ENCODE measurements at places on chromosomes 4 and X.
A peak's percentile ranks its signal among the peaks of the same experiment; 100 is the strongest.

DNA sequence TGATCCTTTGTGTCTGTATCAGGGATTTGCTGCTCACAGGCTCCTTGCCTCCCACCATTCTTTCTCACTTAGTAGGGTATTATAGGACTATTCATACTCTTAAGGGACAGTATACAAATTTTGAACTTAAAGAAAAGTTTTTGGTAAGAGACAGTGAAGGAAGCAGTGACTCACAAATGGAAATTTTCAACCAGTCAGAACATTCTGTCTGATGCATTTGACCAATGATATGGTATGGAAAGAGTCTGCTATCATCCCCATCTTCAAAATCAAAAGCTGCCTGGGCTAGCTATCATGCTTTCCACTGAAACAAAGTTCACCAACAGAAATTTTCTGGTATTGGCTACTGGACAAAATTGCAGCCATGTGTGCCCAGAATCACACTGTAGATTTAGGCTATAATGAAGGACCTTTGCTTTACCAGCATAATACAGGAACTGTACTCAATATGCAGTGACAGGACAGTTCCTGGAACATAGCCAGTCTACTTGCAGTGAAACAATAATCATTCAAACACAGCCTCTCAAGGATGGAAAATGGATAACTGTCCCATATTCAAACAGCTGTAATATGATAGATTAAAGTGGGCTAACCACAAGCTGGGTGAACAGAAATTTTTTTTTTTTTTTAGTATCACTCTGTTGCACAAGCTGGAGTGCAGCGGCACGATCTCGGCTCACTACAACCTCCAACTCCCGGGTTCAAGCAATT, 109.0 kb upstream of the ACSL4 start:
- no peak for DNase-seq

DNA sequence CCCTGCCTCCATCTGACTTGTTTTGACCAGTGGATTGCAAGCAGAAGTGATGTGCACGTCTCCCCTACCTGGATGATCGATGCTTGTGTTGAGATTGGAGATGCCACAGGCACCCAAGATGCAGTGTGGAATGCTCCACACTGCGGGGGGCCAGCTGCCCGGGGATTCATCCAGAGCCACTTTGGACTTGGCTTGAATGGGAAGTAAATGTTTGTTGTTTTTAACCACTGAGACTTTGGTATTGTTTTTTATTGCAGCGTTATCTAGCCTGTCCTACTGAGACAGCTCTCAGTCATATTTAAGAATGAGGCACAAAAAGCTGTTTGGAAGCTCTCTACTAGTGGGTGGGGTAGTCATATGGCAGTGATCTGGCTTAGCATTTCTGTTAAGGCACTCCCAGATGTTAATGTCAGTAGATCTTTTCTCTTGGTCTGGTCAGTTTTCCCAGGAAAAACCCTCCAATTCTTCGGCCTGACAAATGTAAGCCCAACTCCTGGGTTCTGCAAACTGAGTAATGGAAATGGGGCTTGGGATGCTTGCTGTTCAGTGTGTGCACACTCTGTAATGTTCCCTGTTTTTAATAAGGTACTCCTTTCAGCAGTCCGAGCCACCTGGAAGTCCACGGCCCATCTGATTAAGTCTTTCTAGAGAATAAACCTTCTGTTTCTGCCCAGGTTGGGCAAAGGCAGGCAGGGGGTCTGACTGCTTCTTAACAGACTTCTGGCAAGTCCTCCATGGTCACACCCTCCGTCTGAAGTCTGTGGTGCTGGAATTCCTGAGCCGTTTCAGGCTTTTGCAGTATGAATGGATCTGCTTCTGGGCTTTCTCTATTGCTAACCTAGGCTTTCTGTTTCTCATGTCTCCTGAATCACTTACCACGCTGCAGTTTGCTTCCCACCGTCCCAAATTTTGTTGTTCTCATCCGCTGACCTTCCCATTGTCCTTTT, 74.8 kb downstream of the WWC2 start:
- no peak for DNase-seq

DNA sequence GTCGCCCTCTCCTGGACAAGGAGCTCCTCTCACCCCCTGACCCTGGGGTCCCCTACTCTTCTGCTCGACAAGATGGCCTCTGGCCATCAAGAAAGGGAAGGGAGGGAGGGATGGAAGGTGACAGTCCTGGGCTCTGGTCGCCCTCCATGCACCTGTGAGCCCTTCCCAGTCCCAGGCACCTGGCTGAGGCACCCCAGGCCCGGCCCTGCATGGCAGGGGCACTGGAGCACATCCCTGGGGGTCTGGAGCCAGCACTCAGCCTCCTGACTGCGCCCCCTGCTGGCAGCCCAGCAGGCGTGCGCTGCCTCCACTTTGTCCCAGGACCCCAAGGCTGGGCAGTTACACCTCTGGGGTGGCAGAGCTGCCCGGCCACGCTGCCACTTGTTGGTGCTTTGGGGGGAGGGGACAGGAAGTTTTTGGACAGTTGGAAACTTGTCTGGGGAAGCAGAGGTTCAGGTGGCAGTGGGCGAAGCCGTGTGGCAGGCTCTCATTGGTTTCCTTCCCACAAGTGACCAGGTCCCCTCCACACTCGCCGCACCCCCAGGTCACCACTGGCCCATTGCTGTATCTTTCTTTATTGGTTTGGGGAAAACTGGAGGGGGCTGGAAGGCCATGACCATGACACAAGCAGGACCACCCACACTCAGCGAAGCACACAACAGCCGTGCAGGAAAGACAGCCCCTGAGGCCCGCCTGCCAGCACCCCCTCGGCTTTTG, 4.3 kb downstream of the PNCK start:
- DNase-seq = no peak

DNA sequence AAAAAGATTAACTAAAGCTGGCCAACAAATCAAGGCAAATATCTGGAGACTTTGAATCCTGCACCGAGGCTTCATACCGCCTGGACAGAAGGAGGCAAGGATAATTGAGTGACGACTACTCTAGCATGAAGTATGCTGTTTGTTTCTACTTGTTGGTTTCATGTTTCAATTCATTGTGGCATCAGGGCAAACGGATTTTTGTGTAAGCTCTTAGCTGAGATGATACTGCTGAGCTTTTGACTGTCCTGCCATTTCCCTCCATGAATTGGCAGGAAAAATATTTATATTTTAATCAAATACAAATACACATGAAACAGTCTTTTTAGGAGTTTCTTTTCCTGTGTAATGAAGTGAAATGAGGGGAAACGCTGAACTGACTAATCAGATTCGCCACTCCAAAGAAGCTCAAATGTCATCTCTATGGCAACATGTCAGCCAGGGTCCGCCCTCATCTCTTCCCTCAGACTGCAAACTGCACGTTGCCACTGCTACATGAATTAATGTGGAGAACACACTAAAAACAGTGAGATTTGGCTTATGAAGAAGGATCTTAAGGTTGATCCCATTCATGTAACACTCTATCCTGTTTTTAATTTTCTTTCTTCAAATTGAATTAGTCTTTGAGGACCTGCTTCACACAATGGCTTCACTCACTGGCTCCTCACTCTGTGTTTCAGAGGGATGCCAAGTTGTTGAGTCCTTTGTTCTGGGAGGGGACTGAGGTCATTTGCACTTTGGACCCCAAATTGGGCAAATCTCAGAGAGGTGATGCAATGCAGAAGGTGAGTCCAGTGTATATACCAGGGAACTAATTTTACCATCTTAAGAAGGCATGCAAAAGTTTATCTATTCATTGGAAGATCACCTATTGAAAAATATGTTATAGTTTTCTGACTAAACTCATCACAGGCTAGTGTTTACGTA, 149.6 kb upstream of the MID1 start:
- DNase-seq = no peak

- DNase-seq = no peak
Measured at GRCh38 chrX:45428831-45429230, 228.2 kb upstream of the DIPK2B start.

DNA sequence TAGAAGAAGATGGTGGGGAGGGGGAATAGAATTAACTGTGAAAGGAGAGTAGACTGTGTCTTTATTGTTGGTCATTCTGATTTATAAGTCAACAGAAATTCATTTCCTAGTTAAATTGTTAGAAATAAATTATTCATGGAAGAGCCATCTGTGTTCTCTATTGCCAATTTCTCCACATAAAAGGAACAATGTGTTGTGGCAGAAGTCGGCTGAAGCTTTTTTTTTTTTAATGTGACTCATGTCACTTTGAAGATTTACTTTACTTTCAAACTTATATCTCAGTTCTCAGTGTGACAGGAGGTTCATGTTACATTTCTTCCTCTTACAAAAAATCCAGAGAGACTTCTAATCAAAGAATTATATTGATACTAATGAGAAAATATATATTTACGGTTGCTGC, 60.5 kb downstream of the CPE start:
- DNase-seq = no peak

- DNase-seq = no peak
Measured at GRCh38 chrX:9184211-9184610, 150.3 kb upstream of the FAM9B start.

DNA sequence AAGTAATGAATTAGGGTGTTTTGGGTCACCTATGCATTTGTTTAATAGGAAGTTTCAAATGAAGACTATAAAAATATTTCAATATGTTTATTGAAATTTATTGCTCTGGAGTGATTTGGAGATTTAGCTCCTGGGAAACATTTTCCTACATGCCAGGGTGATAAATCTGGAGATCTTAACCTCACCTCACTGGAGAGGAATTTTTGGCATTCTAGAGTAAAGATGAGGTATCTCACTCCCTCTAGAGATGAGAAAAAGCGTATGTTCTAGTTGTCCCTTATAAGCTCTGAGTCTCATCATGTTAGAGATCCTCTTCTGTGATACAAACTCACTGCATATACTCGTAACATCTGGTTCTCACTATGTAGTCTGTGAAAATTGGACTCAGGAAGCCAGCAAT, 219.0 kb downstream of the KLHL4 start:
- no peak for DNase-seq

DNA sequence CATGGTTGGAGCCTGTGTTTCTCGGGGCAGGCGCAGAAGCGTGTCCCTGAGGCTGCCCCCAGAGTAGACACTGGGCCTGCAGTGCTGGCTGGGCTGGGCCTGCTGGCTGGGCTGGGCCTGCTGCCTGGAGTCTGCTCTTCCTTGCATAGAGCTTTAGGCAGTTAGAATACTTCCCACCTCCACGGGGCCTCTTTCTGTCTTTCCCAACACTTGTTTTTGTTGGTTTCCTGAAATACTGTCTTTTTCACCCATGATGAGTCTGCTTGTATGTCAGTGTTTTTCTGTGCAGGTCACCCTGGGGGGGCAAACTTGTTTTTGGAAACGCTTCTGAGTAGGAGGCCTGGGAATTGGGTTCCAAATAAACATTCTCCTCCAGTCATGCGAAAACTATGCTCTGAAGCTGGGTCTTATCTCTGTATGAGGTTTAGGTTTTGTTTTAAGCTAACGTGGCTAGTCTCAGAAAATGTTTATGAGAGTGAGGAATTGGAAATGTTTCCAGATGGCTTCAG, 32.2 kb downstream of the TRMT44 start:
- DNase-seq = no peak

DNA sequence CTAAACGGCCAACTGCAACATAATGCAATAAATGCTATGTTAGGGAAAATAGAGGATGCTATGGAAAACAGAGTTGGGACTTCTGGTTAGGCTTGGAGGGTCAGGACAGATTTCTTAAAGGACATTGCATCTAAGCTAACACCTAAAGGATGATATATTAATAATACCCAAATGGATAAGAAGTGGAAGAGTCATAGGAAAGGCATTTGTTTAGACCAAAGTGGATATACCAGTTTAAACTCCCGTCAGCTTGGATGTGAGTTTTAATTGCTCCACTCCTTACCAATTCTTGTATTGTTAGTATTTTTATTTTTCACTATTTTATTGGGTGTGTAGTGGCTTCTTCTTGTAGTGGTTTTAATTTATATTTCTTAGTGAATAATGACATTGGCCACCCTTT, 93.9 kb downstream of the PTPN13 start:
- DNase-seq = no peak

DNA sequence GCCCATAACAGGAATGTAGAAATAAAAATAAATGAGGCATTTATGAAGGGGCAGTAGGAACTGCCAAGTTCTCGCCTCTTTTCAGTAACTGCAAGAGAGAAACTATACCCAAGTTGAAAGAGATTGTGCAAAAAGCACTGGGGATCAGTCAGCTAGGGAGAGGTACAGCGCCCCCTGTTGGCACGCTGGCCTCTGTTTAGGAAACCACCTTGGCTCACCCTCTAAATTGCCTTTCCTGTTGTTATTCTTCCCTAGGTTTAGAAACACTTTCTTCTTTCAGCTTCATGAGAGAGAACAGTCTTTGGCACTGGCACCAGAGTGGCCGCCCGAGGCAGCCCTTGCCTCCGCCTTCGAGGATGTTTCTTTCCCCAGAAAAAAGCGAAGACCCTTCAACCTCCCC, 348.5 kb downstream of the MID1IP1 start:
- peak; percentile 38 for DNase-seq

GRCh38 chr4:55794053-55794452, 25.5 kb upstream of the EXOC1L start:
- DNase-seq = no peak

GRCh38 chr4:10013722-10014121, 7.6 kb downstream of the SLC2A9 start:
- DNase-seq = no peak

- no peak for DNase-seq
Measured at GRCh38 chrX:118205421-118206395, 89.1 kb upstream of the KLHL13 start.

GRCh38 chrX:9569876-9570301, 105.0 kb downstream of the TBL1X start:
- no peak for DNase-seq

DNA sequence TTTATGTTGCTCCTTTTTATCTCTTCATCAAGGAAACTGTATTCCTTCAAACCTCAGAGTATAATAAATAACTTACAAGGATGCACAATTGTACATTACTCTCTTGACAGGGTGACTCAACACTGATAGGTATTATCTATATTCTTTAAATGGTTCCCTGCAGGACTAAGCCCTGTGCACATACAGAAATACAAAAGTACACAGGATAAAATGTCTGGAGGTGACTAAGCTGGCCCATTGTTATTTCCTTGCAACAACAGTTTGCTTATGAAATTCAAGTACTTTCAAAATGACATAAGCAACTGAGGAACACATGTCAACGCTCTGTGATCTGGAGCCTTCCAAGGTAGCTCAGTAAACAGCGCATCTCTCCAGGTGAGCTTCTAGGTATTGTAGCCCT, 83.8 kb upstream of the RPL34 start:
- DNase-seq = no peak

- DNase-seq = no peak
Measured at GRCh38 chr4:165668694-165669093, 204.3 kb upstream of the TLL1 start.

- DNase-seq = no peak
Measured at GRCh38 chr4:143721317-143721716, 20.8 kb upstream of the FREM3 start.

GRCh38 chrX:48958635-48959094, 1.3 kb upstream of the OTUD5 start:
- no peak for DNase-seq

- DNase-seq = no peak
Measured at GRCh38 chr4:119580293-119580692, 48.3 kb downstream of the PDE5A start.

DNA sequence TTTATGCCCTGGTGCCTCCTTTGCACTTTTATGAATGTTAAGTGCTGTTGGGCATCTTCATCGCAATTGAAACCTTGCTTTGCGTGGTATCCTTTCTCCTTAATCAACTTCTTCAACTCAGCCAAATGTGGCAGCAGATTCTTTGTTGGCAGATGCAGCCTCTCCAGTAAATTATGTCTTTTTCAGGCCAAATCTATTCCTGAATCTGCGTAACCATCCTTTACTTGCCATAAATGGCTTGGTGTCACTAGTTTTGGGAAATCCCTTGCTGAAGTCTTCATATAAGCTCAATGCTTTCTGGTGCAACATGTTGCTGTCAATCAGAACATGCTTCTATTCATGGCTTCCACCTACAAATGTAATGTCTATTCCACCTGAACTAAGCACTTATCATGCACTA, 457.5 kb downstream of the FGF13 start:
- no peak for DNase-seq
